Left ventricle myocardium superior (tissue), 1 donor: ENCODE measurements at places on chromosomes 11 and 22. TPM values are rescaled to one million over a fixed set of nuclear protein-coding genes. Genes with fewer than 3 reads are reported as not detected.

The OR5B21 gene
- total RNA-seq, result not detected

The TPH1 gene
- total RNA-seq, result not detected

The TNNI2 gene
- not detected for total RNA-seq

The GLB1L2 gene
- total RNA-seq, result 0.37 TPM

The ST13 gene
- total RNA-seq, result 222 TPM

The SYT13 gene
- total RNA-seq, result 6.9 TPM

The TBX1 gene
- total RNA-seq, result 3.6 TPM

The PARVA gene
- total RNA-seq, result 56.4 TPM

The SCGB1A1 gene
- not detected for total RNA-seq

The SLC5A12 gene
- total RNA-seq, result not detected

The CAVIN3 gene
- total RNA-seq, result 31.1 TPM

GRCh38 chr11:48024635-48025071, 44.3 kb downstream of the PTPRJ start:
- no peak for DNase-seq

DNA sequence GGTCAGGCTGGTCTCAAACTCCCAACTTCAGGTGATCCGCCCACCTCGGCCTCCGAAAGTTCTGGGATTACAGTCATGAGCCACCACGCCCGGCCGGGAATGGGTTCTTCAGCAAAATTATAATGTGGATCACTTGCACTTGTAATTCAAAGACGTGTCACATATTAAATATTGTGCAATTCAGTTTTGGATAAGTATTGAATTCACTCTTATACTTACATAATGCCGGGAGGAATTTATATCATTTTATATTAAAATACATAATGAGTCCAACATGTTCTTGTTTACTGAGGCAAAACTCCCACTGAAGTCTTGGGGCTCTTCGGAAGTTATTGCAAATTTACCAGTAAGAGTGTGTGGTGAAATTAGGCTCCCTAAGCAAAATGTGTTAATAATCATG, 635.2 kb upstream of the LUZP2 start:
- no peak for DNase-seq

GRCh38 chr11:6755303-6755952, 16.3 kb downstream of the OR2AG2 start:
- no peak for DNase-seq

- no peak for DNase-seq
Observed at GRCh38 chr11:17855531-17856290, 121.1 kb downstream of the KCNC1 start.

DNA sequence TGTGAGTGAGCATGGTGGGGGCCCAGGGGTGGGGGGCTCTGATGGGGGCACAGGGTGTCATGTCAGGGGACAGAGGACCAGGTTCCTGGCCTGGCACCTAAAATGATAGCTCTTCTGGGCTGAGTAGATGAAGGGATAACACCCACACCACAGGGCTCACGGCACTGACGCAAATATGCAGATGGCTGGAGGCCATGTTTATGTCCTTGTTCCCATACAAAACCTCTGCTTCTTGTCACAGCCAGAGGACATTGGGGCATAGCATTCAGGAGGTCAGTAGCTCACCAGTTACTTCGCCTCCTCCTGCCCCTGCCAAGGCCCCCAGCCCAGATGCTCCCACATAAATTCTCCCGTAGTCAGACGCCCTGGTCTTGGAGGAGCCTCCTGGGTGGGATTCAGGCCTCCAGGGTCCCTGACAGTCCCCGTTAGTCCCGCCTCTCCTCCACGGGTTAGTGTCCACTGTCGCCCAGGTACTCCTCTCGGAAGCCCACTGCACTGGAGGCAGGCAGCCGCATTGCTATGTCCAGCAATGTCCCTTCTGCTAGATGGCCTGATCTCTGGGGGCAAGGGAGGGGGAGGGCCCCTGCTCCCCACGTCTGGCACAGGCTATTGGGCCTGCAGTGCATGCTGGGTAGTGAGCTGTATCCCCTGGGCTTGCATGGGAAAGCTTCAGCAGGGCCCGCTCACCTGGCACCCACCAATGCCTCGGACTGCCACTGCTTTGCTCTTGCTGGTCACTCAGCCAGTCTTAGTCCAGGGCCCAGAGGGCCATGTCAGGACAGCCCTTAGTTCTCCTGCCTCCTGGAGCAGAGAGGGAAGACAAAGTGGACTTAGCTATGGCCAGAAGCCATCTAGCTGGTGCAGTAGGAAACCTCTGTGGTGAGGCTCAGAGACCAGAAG, 75.6 kb upstream of the MYOD1 start:
- no peak for DNase-seq

- peak; percentile 69 for DNase-seq
Observed at GRCh38 chr22:32854351-32854804, 52.9 kb downstream of the TIMP3 start.

DNA sequence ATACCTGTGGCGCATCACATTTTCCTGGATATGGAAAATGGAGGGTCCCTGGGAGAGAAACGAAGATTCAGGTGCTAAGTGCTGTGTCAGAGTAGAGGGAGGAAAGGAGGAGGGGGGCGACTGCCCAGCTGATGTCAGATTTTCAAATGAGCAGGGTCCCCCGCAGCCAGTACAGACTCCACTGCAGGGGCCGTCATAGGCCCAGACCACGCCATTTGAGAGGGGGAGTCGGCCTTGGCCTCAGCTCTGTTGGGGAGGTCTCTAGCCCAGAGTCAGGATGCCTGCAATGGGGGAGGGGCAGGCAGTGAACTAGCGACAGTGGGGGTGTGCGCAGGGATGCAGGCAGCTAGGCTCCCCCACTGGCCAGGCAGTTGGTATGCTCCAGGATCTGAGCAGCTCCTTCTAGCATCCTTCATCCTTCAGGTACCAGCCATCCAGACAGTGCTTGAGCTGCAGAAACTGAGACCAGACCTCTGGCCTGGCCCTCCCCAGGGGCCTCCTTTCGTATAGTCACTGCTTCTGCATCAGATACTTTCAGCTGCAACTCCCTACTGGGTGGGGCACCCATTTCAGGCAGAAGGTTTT, at the start of the genes BSCL2 and GNG3:
Gene BSCL2 (minus strand): TSS at position 148 of the 585 bp plus-strand sequence. CDS start 229 bp downstream, outside the sequence.
Gene GNG3 (plus strand): TSS at position 400 of the 585 bp plus-strand sequence. CDS start 620 bp downstream, outside the sequence.
- DNase-seq, result peak; percentile 37

DNA sequence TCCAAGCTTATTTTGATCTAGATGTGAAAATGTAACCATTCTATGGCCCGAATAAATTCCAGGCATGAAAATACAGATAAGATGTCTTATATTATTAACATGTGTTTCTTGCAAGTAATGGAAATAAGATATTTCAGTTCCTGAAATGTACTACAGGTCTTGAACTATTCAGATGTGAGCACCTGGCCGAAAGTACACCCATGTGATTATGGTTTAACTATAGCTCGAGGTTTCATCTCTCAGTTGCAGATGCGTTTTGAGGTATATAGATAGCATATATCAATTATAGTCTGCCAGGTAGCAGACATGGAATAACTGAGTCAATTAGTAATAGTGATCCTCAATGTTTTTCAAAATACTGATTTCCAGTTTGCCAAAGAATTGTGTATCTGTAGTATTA, 68.3 kb downstream of the DDIAS start:
- no peak for DNase-seq

DNA sequence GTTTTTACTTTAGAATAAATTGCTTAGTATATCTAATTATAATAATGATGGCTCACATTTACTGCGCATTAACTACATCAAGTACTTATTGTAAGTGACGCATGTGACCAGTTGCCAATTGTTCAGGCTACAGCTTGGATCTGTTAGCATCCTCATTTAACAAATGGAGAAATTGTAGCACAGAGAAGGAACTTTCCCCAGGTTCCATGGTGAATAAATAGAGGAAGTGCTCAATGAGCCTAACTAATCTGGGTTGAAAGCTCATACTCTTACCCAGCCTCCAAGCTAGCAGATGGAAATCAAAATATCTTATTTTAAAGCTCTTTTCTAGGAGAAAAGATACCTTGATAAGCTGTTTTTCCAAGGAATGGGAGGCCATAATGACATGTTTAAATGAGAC, 19.8 kb downstream of the MMP27 start:
- no peak for DNase-seq

DNA sequence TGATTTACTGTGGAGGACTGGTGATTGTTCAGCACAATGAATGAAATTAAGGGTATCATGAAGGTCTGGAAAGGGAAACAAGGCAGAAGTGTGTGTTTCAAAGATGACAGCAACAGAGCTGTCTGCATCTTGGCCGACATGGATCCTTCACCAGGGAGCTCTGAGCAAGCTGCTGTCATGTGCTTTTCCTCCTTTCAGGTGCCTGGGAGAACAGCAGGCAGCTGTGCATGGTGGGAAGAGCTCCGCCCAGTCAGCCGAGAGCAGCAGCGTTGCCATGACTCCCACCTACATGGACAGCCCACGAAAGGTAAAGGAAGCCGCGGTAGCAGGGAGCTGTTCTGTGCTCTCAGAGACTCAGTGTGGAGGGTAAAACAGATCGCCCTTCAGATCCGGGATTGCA, 87.1 kb upstream of the YWHAH start:
- no peak for DNase-seq

DNA sequence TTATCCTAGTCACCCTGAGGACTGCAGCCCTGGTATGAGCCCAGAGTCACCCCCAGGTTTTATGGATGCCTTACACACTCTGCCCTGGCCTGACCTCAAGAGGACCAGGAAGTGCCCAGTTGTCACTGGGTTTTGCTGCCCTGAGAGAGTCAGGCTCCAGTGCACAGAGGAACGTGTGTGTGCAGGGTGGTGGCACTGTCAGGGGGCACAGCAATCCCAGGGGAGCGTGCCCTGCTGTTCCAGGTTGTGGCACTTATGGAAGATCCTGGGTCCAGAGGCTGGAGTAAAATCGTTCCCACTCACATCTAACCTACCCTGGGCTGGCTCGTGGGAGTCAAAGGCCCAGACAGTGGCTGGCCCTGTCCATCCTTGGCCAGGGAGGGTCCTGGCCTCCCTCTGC, 7.6 kb downstream of the APOBEC3A start:
- no peak for DNase-seq

GRCh38 chr11:110524238-110524637, 94.5 kb downstream of the FDX1 start:
- no peak for DNase-seq

- peak; percentile 87 for DNase-seq
Observed at GRCh38 chr22:37741312-37741795, 44.5 kb downstream of the TRIOBP start.

DNA sequence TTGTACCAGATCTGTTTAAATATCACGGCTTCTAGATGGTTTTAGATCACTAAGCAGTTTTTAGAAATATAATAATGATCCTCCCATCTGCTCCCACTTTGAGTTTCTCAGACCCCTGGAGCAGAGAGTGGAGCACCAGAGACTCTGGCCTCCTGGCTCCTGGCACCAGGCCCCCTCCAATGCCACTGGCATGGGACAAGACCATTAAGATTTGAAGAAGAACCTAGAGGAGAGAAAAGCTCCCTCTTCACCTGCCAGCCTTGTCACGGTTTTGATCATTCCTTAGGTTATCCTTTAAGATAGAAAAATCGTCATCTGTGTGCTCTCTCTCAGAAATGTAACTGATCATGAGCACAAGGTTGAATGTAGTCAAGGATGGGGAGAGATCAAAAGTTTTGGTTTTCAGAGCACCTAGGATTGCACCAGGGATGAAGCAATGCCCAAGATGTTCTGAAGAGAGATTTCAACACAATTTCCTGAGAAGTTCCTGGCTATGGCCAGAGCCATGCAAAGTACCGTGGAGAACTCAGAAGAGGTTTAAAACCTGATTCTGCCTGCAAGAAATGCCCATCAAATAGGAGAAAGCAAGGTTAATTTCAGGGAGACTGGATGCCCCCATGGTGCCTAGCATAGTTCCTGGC, 22.2 kb downstream of the IL10RA start:
- no peak for DNase-seq

DNA sequence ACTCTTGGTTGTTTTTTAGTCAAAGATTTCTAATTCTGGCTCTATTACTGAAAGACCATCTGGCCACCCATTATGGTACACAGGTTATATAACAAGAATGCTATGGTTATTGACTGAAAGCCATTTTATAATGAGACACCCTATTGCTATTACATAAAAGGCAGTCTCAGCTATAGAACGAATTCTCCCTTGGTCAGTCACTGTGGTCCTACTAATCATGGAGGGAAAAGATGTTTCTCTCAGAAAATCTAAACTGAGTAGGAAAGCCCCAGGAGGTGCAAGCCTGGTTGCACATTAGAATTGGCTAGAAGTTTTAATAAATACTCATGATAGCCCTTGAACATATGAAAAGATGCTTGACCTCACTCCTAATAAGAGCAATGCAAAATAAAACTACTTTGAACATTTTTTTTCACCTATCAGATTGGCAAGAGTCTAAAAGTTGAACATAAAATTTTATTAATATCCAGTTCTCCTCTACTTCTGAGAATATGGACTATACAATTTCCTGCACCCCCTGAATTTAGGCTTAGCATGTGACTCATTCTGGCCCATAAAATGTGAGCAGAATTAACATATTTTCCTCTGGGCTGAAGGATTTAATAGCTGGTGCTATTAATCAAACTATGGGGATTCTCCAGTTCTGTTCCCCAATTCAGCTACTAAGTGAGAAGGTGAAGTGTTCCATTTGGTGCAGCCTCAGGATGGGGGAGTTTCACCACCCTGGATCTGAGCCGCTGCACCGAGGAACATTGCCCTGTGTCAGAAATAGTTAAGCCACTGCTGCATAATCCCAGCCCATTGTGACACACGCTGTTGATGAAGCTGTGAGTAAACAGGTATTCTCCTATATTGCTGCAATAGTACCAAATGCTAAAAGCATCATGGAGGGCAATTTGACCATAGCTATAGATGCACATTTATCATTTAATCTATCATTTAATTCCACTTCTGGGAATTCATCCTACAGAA, 11.5 kb upstream of the CRKL start:
- no peak for DNase-seq

DNA sequence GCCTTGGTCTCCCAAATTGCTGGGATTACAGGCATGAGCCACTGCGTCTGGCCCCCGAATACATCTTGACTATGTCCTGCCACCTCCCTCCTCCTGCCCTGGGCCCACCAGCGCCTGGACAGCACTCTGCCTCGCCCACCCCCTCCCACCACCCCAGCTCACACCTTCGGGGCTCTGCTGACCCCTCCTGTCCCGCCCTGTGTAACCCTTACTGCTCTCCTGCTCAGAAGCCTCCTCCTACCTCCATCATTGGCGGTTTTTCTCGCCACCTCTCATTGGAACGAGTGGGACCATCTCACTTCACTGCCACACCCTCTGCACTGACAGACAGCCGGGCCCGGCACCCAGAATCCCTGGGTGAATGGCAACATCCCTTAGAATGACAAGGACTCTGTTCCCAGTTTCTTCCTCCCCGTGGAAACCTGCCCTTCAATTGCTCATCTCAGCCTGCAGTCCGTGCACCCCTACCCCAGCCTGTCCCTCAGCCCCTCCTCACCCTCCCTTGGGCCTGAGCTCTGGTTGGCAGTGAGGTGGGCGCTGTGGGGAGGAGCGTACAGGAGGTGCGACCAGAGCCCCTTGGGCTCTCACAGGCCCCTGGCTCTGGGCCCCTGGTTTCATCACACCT, 32.2 kb downstream of the LRRC74B start:
- no peak for DNase-seq

GRCh38 chr11:42085736-42086135, 626.3 kb upstream of the LRRC4C start:
- DNase-seq, result no peak
